Urinary bladder (tissue), 4 donors: ENCODE measurements at places on chromosomes 7 and 10.
A peak's percentile ranks its signal among the peaks of the same experiment; 100 is the strongest.

- DNase-seq = no peak
Observed at GRCh38 chr7:30770845-30771173, 408 bp upstream of the MINDY4 start.

GRCh38 chr7:74129887-74130286, 44.3 kb upstream of the EIF4H start:
- no peak for DNase-seq

- no peak for DNase-seq
Observed at GRCh38 chr7:138919911-138920310, 61.3 kb downstream of the KIAA1549 start.

- no peak for DNase-seq
Observed at GRCh38 chr10:3554121-3554522, 230.9 kb downstream of the KLF6 start.

DNA sequence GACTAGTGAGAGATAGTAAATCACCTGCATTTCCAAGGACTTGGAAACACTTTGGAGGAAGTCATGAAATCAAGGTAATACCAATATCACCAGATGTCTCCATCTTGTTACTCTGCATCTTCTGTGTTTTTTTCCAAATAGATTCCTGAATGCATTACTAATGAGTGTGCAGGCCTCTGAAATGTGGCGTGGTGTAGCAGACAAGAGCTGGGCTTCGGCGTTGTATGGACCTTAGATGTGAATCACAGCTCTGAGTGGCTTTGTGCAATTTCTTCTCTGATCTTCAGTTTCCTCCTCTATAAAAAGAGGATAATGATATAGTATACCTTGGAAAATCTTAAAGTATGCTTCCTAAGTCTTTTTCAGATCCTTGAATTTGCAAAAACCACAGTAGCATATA, 9.6 kb upstream of the MYPN start:
- no peak for DNase-seq

- DNase-seq = no peak
Observed at GRCh38 chr10:95176101-95176500, 17.9 kb upstream of the ACSM6 start.

GRCh38 chr10:70274643-70275042, 9.2 kb downstream of the NPFFR1 start:
- DNase-seq = no peak

- peak; percentile 76 for DNase-seq
Observed at GRCh38 chr10:11875494-11876281, 52.5 kb downstream of the PROSER2 start.

- DNase-seq = no peak
Observed at GRCh38 chr7:91690541-91691070, 189.9 kb downstream of the MTERF1 start.

DNA sequence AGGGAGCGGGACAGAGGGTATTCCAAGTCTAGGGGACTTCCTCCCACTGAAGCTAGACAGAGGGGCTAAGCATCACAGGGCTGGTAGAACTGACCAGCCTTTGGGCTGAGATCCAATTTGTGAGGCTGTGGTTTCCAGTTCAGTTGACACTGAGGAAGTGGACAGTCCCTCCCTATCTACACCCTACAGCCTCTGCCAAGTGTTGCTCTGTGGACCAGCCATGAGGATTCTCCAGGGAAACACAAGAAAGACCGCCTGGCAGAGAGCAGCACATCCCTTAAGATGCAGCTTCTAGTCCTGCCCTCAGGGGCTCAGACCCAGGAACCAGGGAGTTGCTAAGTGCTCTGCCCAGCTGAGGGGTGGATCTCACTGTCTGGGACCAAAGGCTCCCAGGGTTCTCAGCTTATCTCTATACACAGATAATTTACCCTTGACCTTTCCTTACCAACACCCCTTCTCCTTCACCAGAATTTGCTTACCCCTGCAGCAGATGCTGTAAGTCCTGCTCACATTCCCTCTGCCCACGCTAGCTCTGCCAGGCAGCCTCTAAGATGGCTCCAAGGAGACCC, 252.0 kb downstream of the SKIDA1 start:
- no peak for DNase-seq

GRCh38 chr7:18177815-18178660, 150.4 kb upstream of the PRPS1L1 start:
- DNase-seq = no peak

- no peak for DNase-seq
Observed at GRCh38 chr7:41999736-42000283, 237.2 kb downstream of the GLI3 start.

DNA sequence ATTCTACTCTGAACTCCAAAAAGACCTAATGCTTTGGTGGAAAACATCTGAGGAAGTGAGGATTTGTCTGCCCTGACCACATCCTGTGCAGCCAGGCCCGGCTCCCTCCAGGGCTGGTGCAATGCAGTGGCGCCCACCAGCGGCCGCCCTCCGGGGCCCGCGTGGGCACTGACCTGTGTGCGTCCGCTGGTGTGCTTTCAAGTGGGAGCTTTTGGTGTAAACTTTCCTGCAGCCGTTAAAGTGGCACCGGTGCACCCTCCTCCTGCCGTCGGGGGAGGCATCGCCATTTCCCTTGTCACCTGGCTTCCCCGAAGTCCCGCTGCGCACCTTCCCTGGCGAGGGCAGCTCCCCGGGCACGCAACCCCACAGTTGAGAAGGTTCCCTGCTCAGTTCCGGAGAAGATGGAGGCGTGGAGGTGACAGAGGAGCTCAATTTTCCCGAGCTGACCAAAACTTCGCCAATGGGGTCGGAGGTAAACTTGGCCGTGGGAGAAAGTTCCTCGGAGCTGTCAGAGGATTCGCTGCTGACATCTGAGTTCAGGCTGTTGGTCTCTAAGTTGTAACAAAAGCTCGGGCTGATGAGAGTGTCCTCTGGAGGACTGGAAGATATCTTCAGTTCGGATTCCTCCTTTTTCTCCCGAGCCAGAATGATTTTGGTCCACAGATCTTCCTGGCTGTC, 3.4 kb downstream of the KLF6 start:
- no peak for DNase-seq

- no peak for DNase-seq
Observed at GRCh38 chr7:155484483-155485399, 26.8 kb downstream of the EN2 start.

GRCh38 chr7:68720697-68721096, 877.6 kb upstream of the AUTS2 start:
- DNase-seq = no peak

GRCh38 chr10:95601116-95601719, 40.0 kb upstream of the SORBS1 start:
- DNase-seq = peak; percentile 80

- no peak for DNase-seq
Observed at GRCh38 chr7:27171325-27171636, 2.8 kb downstream of the HOXA10 start.

DNA sequence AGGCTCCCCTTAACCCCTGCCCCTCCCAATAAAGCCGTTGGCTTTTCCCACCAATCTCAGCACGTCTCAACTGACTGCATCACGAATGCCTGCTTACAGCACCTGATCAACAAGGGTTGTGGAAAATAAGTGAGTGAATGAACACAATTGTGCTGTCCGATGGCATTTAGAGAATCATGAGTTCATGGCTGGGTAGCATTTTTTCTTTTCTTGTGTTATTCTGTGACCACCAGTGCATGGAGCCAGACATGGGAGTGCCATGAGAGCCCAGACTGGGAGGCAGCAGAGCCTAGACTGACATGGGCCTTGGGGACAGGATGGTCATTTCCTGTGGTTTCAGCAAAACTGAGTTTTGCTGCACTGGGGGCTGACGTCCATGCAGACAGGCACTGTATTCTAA, 254.1 kb upstream of the IGFBP3 start:
- no peak for DNase-seq

GRCh38 chr10:91820144-91820543, 21.9 kb downstream of the TNKS2 start:
- no peak for DNase-seq

DNA sequence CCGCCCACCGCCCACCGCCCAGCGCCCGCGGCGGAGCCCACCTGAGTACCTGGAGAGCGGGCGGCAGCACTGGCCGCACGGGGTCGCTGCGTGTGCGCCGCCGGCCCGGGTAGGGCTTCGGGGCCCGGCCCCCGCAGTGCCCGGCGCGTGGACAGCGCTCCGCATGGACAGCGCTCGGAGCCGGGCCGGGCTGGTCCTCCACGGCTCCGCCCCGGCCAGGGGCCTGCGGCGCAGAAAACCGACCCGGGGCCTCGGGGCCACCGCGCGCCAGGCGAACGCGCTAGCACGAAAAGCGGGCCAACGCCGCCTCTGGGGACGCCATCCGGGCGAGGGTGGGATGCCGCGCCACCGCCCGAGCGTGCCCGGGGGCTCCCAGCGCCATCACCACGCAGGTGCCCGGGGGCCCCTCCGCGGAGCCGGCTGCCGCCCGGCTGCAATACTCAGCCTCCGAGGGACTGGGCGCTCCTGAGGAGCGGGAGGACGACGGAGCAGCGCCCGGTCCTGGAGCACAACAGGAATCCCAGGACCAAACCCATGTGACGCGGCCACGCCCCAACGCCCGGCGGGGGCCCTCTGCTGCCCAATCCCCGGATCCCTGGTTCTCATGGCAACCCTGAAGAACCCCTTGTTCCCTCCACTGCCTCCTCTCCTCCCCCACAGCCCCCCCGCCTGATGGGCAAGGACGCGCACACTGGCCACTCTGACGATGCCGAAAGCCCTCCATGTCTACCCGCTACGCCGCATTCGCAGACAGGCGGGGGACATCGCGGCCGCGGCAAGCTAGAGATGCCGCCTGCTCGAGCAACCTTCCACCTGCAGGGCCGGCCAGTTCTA, at the start of gene GRB10:
GRB10 (minus strand) TSS at position 522 of the 834 bp plus-strand sequence. CDS start 50,574 bp downstream, outside the sequence.
- no peak for DNase-seq

- no peak for DNase-seq
Observed at GRCh38 chr10:34104829-34105572, 710.1 kb downstream of the PARD3 start.

DNA sequence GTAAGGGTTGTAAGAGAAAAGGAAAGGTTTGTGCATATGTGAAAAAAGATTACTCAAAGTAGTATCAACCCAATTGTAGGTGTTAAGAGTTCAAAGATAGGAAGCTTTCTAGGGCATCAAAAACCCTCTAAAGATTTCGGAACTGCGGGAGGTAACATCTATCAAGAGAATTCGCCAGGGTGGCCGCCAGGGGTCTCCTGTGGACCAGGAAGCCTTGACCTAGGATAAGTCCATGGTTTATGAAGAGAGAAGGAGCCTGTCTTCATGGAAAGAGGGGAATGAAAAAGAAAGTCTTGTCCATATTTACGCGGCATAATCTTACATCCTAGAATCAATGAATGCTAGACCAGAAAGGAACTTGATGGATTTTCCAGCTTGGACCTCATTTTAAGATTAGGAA, 140.7 kb upstream of the CALCR start:
- DNase-seq = no peak

- peak; percentile 68 for DNase-seq
Observed at GRCh38 chr7:104883718-104884452, 130.1 kb upstream of the KMT2E start.

DNA sequence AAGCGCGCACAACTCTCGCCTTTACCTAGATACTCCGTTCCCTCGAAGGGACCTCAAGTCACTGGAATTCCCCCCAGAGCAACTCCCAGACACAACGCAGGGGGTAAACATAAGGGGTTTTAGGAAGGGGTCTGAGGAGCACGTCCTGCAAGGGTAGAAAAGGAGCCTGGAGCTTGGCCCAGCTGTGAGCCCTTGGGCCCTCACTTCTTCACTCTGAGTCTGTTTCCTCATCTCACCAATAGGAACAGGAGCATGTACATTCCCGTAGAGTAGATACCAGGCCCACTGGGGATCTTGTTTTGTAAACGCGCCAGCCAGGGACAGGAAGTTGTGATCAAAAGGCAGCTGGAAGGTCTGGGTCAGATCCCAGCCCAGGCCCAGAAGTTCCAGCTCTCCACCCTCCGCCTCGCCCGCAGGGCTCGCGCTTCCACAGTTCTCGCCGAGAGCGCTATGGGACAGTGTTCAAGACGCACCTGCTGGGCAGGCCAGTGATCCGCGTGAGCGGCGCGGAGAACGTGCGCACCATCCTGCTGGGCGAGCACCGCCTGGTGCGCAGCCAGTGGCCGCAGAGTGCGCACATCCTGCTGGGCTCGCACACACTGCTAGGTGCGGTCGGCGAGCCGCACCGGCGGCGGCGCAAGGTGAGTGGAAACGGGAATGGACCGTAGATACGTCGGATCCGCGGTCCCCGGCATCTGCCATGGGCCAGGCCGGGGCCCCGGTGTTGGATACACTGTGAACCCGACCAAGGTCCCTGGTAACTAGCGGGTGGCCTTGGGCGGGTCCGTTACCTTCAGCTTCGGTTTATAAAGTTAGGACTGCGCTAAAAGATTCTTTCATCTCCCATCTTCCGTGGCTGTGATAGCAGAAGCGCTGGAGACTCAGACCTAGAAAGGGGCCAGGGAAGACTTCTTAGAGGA, 1.3 kb downstream of the CYP26C1 start:
- DNase-seq = no peak

- DNase-seq = no peak
Observed at GRCh38 chr10:6868036-6868725, 288.1 kb upstream of the PRKCQ start.

GRCh38 chr10:2081501-2081900, 344.2 kb upstream of the ADARB2 start:
- no peak for DNase-seq

GRCh38 chr7:117146511-117146910, 176.3 kb downstream of the WNT2 start:
- DNase-seq = no peak

DNA sequence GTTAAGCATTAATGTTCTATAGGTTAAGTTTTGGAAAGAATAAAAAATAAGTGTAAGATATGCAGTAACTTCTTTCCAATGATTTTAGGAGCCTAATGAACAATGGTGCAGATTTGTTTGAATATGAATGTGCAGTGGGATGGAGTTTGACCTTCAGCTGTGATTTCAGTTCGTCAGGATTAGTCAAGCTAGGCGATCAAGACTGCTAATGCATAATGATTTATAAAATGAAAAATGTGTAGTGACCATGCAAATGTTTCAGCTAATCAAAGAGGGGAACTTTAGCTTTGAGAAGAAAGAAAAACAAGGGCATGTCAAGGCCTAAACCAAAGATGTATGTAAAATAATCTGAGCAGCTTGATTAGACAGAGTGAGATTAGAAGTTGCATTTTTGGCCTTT, 208.5 kb downstream of the FOXP2 start:
- DNase-seq = no peak

GRCh38 chr7:138097064-138097741, 20.9 kb downstream of the AKR1D1 start:
- DNase-seq = no peak

DNA sequence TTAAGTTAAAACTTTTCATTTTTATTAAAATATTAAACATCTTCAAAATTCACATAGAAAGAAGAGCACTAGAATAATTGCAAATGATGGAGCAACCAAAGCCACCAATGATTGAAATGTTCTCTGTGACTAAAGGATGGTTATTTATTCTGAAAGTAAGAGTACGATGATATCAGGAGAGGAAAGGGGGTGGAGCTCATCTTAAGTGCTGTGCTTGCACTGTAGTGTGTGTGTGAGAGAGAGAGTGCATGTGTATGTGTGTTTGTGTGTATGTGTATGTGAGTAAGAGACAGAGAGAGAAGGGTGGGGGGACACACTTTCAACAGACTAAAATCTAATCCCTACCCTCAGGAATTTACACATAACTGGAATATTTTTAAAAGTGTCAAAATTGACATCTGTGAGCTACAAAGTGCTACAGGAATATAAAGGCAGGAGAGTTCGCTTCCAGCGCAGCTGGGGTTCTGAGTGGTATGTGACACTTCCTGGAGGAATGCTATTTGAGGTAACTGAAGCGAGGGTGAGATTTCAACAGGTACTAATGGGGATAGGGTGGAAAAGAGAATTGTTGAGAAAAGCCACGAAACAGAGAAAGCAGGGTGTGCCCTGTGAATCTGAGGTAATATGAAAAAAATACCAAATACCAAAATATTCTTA, 57.2 kb upstream of the SMNDC1 start:
- no peak for DNase-seq
